ENCODE measurements at places on chromosomes 16 and 17.
A peak's percentile ranks its signal among the peaks of the same experiment; 100 is the strongest.

- DNase-seq = no peak
Measured at GRCh38 chr17:51354936-51355335, 94.6 kb downstream of the UTP18 start.

GRCh38 chr16:84291226-84291625 is 3.5 kb upstream of the WFDC1 start:
- DNase-seq = no peak

DNA sequence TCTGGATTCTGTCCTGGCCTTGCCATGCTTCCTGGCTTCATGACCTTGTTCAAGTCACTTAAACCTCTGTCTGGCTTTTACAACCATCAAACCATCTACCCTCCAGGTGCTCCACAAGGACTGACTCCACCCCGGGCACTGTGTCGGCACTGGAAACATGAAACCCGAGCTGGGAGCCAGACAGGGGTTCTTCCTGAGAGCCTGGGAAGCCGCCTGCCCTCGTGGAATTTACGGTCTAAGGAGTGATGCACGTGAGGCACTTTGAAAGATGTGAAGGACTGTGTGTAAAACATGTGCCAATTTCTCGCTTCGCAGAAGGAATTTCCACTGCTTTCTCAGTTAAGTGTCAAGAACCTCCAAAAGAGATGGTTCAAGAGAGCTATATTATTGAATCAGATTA is 11.6 kb downstream of the CDK5R1 start:
- DNase-seq = no peak

GRCh38 chr17:79976451-79976850 is 59.2 kb downstream of the TBC1D16 start:
- no peak for DNase-seq

DNA sequence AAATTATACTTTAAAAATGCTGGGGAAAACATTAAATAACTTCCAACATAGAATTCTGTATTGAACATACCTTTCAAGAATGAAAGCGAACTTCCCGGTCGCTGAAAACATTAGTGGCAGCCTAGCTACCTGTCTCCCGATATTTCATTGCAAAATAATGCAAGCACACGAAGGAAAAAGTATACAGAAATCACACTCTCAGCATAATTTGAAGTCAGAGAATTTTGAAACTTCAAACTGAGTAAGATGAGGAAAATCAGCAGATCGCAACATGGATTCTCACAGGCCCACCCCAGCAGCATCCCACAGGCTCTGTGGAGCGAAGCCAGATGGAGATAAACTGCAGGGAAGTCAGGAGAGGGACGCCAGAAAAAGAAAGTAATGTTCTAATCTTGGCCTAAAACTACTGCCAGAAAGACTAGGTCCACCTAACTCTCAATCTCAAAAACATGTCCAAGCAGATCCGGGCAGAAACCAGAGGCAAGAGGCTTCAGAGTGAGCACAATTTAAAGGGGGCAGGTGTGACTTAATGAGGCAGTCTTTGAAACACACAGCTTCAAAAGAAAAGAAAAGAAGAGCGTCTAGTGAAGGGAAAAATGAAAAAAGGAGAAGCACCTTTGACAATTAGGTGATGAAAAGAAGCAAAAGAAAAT is 4.8 kb upstream of the GOSR1 start:
- no peak for DNase-seq

DNA sequence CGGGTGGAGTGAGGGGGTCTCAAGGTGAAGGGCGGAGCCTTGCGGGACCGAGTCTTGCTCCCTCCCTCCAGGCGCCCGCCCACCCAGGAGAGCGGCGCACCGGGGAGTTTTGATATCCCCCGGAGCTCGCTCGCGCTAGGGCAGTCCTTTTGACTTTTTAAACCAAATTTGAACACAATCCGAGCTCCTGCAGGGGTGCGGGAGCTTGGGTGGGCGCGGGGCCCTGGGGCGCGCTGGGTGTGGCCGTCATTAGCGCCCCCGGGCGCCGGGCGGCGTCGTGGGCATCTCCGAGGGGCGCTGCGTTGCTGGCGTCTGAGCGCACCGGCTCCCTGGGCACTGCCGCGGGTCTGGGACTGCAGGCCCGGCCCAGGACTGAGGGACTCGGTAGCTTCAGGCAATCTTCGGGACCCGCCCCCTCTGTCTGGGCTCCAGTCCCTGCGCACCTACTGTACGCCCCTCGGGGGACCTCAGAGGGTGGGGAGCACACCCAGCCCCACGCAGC is 10.9 kb downstream of the MAF start:
- DNase-seq = no peak

GRCh38 chr17:56870081-56870651 is 36.2 kb downstream of the DGKE start:
- no peak for DNase-seq

DNA sequence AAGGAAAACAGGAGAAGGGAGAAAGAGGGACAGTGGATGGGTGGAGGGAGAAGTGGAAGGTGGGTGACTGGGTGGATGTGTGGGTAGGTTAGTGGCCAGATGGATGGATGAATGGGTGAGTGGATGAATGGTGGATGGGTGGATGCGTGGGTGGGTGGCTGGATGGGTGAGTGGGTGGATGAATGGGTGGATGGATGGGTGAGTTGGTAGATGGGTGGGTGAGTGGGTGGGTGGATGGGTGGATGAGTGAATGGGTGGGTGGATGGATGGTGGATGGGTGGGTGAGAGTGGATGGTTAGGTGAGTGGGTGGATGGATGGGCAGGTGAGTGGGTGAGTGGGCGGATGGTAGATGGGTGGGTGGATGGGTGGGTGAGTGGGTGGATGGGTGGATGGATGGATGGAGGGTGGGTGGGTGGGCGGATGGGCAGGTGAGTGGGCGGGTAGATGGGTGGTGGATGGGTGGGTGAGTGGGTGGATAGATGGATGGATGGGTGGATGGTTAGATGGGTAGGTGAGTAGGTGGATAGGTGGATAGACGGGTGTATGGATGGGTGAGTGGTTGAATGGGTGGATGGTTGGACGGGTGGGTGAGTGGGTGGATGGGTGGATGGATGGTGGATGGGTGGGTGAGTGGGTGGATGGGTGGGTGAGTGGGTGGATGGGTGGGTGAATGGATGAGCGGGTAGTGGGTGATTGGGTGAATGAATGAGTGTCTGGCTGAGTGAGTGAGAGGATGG is 702 bp upstream of the MARVELD3 start:
- no peak for DNase-seq

GRCh38 chr16:25494292-25494691 is 197.5 kb upstream of the HS3ST4 start:
- DNase-seq = no peak

GRCh38 chr17:61720016-61720795 is 129.2 kb upstream of the NACA2 start:
- DNase-seq = no peak

GRCh38 chr16:8493972-8494371 is 96.3 kb downstream of the TMEM114 start:
- no peak for DNase-seq

- DNase-seq = no peak
Measured at GRCh38 chr17:27323538-27324215, 29.8 kb downstream of the WSB1 start.

DNA sequence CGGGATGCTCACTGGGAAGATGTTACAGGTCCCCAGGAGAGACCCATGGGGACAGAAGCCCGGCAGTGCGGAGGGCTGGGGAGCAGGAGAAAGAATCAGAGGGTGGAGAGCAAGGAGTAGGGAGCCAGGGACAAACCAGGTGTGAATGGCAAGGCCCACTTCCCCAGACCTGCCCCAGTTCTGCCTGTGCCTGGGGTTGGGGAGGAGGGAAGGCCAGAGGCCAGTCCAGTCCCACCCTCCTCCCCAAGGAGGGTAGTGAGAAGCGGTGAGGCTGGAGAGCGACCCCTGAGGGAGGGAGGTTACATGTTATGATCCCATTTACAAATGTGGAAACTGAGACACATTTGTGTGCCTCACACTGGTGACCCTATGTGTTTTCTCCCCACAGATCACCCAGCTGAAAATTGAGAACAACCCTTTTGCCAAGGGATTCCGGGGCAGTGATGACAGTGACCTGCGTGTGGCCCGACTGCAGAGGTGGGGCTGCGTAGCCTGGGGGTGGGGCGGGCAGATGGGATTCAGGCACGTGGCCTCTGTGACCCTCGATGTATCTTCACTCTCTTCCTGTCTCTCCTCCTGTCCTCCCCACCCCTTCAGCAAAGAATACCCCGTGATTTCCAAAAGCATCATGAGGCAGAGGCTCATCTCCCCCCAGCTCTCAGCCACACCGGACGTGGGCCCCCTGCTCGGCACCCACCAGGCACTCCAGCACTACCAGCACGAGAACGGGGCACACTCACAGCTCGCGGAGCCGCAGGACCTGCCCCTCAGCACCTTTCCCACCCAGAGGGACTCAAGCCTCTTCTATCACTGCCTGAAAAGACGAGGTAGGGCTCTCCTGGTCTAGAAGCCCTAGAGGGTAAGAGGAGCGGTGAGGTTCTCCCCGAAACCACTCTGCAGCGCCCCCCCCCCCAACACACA is 27.5 kb downstream of the TBX4 start:
- no peak for DNase-seq

DNA sequence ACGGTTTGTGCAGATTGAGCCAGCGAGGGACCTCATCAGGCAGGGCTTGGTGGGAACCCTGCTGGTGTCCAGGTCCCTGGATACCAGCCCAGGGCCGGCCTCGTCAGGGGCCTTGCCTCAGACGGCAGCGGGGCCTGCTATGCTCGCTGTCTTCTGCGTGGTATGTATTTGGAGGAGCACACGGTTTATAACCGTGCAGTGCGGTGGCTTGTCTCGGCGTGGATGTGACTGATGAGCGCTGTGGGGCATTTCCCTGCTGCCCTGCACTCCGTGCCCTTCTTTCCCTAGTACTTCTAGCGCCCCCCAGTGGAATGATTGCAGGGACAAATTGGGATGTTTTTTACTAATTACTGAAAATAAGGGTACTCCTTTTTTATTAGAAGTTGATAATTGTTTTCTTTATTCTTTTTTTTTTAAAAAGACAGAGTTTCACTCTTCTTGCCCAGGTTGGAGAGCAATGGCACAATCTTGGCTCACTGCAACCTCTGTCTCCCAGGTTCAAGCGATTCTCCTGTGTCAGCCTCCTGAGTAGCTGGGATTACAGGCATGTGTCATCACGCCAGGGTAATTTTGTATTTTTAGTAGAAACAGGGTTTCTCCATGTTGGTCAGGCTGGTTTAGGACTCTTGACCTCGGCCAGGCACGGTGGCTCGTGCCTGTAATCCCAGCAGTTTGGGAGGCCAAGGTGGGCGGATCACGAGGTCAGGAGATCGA is 15.3 kb downstream of the TBCD start:
- DNase-seq = no peak

DNA sequence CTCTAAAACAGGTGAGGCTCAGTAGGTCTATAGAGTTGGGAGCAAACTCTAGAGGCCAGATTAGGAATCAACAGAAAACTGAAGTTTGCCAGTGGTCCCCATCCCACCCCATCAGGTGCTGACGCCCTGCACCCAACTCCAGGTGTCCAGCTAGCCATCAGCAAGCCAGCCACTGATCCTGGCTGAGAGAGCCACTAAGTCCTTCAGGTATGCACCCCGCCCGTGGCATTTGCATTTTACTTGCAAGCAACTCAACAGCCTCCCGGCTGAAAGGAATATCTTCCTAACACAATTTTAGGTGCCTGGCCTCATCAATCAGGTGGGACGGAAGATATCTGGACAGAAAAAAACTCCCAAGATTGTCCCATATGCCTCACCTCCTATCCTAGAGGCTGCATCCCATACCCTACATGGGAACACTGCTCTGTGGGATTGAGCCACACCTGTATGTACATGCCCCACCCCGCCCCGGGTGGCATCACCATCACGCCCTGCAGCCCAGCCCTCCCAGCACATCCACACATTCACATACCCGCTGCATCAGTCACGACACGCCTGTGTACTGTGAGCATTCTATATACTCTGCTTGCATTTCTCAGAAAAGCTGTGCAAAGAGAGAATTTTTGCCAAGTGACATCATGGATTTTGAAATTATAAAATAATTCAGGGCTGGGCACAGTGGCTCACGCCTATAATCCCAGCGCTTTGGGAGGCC is 8.3 kb downstream of the OTOP3 start:
- DNase-seq = no peak

DNA sequence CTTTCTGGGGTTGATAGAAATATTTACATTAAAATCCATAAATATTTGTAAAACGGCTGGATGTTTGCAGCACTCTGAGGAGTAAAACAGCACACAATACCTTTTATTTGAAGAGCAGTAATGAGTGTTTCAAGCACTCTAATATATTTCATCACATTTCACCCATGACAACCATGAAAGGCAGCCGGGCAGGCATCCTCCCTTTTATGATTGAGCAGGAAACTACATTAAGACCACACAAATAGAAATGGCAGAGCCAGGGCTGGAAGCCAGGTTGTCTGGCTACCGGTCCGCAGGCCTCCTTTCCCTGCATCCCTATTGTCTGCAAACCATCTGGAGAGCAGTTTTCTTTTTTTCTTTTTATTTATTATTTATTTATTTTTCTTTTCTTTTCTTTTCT is 23.1 kb upstream of the GPRC5C start:
- DNase-seq = no peak

GRCh38 chr17:56629531-56630075 is 36.1 kb downstream of the NOG start:
- DNase-seq = no peak

DNA sequence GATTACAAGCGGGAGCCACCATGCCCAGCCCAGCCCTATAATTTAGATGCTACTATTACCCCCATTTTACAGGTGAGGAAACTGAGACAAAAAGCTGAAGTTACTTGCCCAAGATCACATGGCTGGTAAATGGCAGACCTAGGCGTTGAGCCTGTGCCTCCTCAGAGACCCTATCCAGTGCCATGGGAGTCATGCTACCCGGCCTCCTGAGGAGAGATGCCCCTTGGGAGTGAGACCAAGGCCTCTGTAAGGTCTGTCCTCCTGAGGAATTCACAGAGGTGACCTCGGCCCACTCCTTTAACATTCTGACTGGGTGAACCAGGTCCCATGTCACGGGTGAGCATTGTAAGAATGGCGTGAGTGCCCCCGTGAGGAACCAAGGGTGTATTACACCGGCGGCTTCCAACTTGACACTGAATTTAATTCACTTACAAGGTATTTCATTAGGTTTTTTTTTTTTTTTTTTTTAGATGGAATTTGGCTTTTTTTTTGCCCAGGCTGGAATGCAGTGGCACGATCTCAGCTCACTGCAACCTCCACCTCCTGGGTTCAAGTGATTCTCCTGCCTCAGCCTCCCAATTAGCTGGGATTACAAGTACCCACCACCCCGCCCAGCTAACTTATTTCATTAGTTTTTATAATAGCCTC is 95.7 kb downstream of the ABCC6 start:
- peak; percentile 60 for DNase-seq

- DNase-seq = no peak
Measured at GRCh38 chr16:14121142-14121541, 50.0 kb downstream of the MRTFB start.

- no peak for DNase-seq
Measured at GRCh38 chr17:63250830-63251229, 195.3 kb downstream of the CYB561 start.

- no peak for DNase-seq
Measured at GRCh38 chr17:82041144-82041814, 3.8 kb upstream of the DCXR start.

GRCh38 chr17:39619786-39620101 is 7.0 kb upstream of the PPP1R1B start:
- no peak for DNase-seq

- no peak for DNase-seq
Measured at GRCh38 chr16:54936979-54937670, 6.5 kb downstream of the IRX5 start.

GRCh38 chr17:7237761-7238419 is 1.4 kb downstream of the PHF23 start:
- peak; percentile 78 for DNase-seq

Data from activated T-helper 1 cell treated with anti-CD3 and anti-CD28 coated beads, Interleukin-12 subunit alpha, Interleukin-12 subunit beta, Interleukin-2, Interleukin-4 antibody, amounts not matched to agents 30 ng/mL and 10 ng/mL and 1 ng/mL, durations not matched to agents 14 hours and 24 hours and 36 hours (primary cell).